Temporal lobe (tissue), 4 donors: ENCODE measurements at places on chromosomes 12 and 14. TPM values are rescaled to one million over a fixed set of nuclear protein-coding genes. Genes with fewer than 3 reads are reported as not detected.

The CLEC4A gene
- 0.25 TPM for total RNA-seq

The DACT1 gene
- total RNA-seq = 133 TPM

The ATP23 gene
- total RNA-seq = 7.1 TPM

The TCL1A gene
- total RNA-seq = not detected

The JPH4 gene
- total RNA-seq = 40.1 TPM

The INSM2 gene
- 0.25 TPM for total RNA-seq

The FOXM1 gene
- total RNA-seq = 2.5 TPM

The FLRT2 gene
- total RNA-seq = 56.8 TPM

The RTL1 gene
- not detected for total RNA-seq

The CRACR2A gene
- 0.74 TPM for total RNA-seq

The CPM gene
- 1.7 TPM for total RNA-seq

The RDH5 gene
- total RNA-seq = 3.0 TPM

The LMBR1L gene
- 59.5 TPM for total RNA-seq

The SUOX gene
- 7.1 TPM for total RNA-seq

The HSPB8 gene
- total RNA-seq = 1.2 TPM

The RITA1 gene
- total RNA-seq = 6.6 TPM

The HSP90B1 gene
- 162 TPM for total RNA-seq

The MYF6 gene
- total RNA-seq = 0.74 TPM

The CYP46A1 gene
- total RNA-seq = 6.1 TPM

The IQSEC3 gene
- total RNA-seq = 6.6 TPM

The SLC6A12 gene
- total RNA-seq = 11.1 TPM

The RPGRIP1 gene
- not detected for total RNA-seq

The PRB4 gene
- not detected for total RNA-seq

The PTPRB gene
- 7.1 TPM for total RNA-seq

The RNU4-1 gene
- total RNA-seq = under 0.01 TPM

The TMEM52B gene
- 0.25 TPM for total RNA-seq

The PTPRR gene
- 12.8 TPM for total RNA-seq

The ASCL4 gene
- not detected for total RNA-seq

The RIPK3 gene
- total RNA-seq = 0.25 TPM

The AQP6 gene
- 0.25 TPM for total RNA-seq

The ADAM21 gene
- total RNA-seq = not detected

The FAM186B gene
- total RNA-seq = not detected

The KRT74 gene
- total RNA-seq = not detected

The RNASE13 gene
- not detected for total RNA-seq

The MUCL1 gene
- not detected for total RNA-seq

The GPR162 gene
- 52.6 TPM for total RNA-seq

The TRMT61A gene
- 4.7 TPM for total RNA-seq

The OR6C2 gene
- total RNA-seq = not detected

The KCTD10 gene
- 39.6 TPM for total RNA-seq

The ACVR1B gene
- total RNA-seq = 43.3 TPM

The SLC24A4 gene
- 0.25 TPM for total RNA-seq
